ENCODE measurements at places on chromosomes 5 and 9.

- no peak for DNase-seq
Observed at GRCh38 chr5:178187014-178187413, at the start of gene GMCL2. GMCL2 (minus strand) TSS chr5:178187371; CDS start chr5:178187299, 72 bp downstream.

- DNase-seq = no peak
Observed at GRCh38 chr5:125317536-125317995, 571.1 kb upstream of the ZNF608 start.

DNA sequence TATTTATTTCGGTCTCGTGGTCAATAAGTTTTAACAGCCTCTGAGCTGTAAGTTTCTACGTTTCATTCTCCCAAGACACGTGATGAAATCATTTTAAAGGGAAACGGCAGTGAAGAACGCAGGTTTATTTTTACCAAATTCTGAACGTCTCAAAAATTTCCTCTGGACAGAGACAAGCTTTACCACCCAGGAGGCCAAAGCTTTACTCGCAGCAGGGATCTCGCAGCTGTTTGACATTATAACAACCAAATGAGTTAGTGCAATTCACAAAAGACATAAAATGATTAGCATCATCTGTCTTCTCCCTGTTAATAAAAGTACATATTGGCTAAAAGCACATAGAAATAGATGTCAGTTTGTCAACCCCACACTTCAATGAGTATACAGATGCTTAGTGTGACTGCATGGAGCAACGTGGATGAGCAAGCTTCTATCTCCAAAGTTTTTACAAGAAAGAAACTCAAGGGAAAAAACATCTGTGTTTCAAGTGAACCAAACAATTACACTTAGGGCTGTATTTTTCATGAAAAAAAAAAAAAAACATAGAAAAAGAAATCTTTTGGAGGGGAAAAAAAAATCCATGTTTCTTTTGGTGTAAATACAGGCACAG, 2.5 kb downstream of the SEMA5A start:
- peak; percentile 49 for DNase-seq

GRCh38 chr9:78453450-78453849, 156.5 kb downstream of the PSAT1 start:
- no peak for DNase-seq

GRCh38 chr5:135509995-135510394, 25.8 kb downstream of the NEUROG1 start:
- DNase-seq = no peak

GRCh38 chr5:13278811-13279210, 665.7 kb downstream of the DNAH5 start:
- no peak for DNase-seq

- DNase-seq = no peak
Observed at GRCh38 chr5:158458086-158458485, 599.1 kb upstream of the CLINT1 start.

All from fibroblast of skin of left quadriceps (primary cell).